ENCODE measurements at places on chromosomes 6 and 20. TPM values are rescaled to one million over a fixed set of nuclear protein-coding genes. Genes with fewer than 3 reads are reported as not detected.

- no peak overlapping the region for H3K27ac ChIP-seq
- H3K36me3 ChIP-seq, result no peaks in the 10 kb centered on the region
- H3K4me1 ChIP-seq, result peaks cover 5% of the 10 kb centered on the region
- no peak for DNase-seq
- H3K27me3 ChIP-seq, result peaks cover 5% of the 10 kb centered on the region
These were observed 43.0 kb downstream of the EDN1 start for GRCh38 chr6:12333128-12333527.

PTK6 gene
- total RNA-seq, result 0.34 TPM

DNA sequence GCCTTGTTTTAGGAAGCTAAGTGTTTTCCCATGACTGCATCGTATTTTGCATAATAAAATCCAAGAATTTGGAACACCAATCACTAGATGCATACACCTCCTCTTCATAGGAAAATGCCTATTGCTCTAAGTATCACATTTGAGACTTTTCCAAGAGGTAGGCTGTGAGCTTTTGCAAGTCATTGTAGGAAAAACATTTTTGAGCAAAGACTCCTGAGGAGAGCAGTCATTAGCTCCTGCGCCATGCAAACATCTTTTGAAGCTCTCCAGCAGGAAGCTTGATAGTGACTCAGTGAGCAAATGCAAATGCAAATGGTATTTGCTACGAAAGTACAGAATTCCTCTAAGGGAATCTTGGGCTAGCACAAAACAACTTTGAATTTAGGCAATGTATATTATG, 750.4 kb downstream of the QKI start:
- no peaks in the 10 kb centered on the region for H3K27me3 ChIP-seq
- H3K27ac ChIP-seq, result no peak overlapping the region
- no peak for DNase-seq
- H3K4me3 ChIP-seq, result no peak overlapping the region

- H3K36me3 ChIP-seq, result no peaks in the 10 kb centered on the region
- H3K27me3 ChIP-seq, result peaks cover 9% of the 10 kb centered on the region
- DNase-seq, result peak; percentile 12
These were observed 164.8 kb upstream of the GGTLC1 start for GRCh38 chr20:24153101-24154040.

DNA sequence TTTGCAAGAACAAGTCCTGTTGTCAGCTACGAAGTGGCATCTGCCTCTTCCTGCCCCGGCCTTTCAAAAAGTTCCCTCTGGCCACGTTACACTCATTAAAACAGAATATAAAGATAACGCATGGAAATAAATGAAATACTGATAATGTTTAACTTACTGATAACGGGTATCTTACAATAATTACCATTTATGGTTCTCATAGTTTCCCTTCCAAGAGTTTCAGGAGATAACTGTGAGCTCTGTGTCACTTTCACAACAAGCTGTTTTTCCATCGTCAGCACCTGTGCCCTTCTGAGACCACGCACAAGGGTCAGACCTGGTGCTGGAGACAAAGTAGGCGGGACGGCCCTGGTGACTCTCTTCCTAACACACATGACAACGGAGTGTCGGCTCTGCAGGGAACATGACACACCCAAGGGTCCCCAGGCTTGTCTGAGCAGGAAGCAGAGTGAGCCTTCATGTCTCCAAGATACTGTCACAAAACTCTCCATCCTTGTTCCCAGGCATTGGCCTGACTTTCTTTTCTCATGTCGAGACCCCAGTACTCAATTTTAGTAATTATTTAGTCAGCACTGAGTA, 86.2 kb upstream of the THBS2 start:
- no peaks in the 10 kb centered on the region for H3K4me1 ChIP-seq
- no peak overlapping the region for H3K4me3 ChIP-seq
- DNase-seq, result no peak
- no peaks in the 10 kb centered on the region for H3K36me3 ChIP-seq
- H3K27me3 ChIP-seq, result peaks cover 12% of the 10 kb centered on the region

IL17A gene
- not detected for total RNA-seq

Data from activated CD8-positive, alpha-beta T cell treated with anti-CD3 and anti-CD28 coated beads, Interleukin-2, amount 10 ng/mL, durations not matched to agents 7 days and 5 days (primary cell).